ENCODE measurements at places on chromosomes 3 and 15.

DNA sequence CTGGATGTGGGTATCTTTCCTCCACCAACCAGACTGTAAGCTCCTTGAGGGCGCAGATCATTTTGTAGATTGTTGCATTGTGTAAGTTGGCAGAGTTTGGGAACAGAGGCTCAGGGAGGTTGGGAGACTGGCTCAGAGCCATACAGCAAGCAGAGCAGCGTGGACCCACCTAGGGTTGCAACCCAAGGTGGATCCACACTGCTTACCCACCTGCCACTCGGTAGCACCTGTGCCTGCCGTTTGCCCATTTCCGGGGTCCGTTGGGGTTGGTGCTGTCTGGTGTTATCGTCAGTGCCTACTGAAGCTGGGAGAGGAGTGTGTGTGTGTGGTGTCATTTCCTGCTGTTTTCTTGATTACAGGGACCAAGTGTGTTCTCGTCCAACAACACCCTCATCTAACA is 19.0 kb downstream of the SMAD6 start:
- DNase-seq = no peak

DNA sequence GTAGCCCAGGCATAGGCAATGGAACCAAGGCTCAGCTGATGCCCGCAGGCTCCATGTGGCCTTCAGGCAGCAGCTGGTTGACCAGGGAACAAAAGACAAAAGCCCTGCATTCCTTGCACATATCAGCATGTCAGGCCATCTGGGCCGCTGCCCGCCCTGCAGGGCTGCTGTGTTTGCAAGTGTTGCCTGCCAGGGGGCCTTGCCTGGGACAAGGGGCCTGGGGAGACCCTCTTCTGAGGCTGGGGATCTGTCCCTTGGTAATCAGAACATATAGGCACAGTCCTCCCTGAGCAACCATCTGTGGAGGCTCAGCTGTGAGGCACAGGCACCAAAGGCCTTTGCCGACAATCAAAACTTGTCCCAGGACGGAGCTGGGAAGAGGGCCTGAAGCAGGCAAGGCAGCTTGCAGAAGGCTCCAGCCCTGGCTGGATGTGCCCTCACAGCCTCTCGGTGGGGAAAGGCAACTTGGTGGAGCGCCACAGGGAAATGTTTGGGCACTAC is 138.2 kb downstream of the TPRA1 start:
- peak; percentile 74 for DNase-seq

DNA sequence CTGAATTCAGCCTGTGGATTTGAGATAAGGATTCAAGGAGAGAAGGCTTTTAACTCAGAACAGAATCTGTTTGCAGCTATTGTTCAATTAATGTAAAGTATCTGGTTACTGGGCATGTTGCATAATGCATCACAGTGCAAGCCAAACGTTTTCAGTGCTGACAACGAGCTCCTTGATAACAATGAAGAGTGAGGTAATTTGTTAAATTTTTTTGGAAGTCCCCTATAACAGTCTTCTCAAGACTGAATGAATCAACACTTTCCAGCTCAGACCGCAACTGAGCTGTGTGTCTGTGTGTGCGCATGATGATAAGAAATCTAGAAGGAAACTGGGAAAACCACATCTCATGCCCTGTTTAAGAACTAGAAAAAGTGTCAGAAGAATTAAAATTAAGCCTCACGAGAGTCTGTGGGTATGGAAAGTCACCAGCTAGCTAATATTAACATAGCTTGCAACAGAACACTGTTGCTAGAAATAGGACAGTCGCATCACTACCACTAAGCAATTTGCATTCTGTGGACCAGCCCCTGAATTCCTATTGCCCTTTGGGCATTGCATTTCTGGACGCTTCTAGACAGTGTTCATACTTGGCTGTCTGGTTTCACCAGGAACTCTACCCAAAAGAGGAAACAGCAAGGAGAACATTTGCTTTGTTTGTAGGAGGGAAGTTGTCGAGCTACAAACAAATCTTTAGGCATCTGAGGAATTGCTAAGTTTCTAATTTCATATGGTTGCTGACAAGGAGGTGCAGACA is 43.7 kb upstream of the ATP2C1 start:
- DNase-seq = no peak

DNA sequence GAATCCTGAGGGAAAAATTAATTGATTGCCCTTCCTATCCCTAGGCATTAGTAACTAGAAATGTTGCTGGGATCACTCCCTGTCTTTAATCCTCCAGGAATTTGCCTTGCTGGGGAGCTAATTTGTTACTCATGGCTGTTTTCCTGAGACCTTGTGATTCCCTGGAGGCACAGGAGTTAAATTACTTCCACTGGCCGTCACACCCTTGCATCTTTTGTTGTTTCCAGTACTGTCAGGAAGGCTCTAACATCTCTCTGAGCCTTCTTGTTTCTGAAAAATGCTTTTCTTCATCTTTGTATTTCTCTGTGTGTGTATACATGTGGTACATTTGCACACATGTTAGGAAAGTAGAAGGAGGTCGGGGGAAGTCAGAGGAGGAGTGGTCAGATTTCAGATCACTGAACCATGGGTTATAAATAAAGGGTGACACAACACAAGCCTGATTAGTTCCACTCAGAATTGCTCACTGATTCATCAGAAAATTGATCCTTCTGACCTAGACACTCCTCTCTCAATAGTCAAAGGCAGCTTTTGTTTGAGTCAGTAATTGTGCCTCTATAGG is 23.5 kb upstream of the LRRFIP2 start:
- no peak for DNase-seq

- DNase-seq = no peak
Measured at GRCh38 chr3:180828001-180828720, 84.3 kb upstream of the FXR1 start.

DNA sequence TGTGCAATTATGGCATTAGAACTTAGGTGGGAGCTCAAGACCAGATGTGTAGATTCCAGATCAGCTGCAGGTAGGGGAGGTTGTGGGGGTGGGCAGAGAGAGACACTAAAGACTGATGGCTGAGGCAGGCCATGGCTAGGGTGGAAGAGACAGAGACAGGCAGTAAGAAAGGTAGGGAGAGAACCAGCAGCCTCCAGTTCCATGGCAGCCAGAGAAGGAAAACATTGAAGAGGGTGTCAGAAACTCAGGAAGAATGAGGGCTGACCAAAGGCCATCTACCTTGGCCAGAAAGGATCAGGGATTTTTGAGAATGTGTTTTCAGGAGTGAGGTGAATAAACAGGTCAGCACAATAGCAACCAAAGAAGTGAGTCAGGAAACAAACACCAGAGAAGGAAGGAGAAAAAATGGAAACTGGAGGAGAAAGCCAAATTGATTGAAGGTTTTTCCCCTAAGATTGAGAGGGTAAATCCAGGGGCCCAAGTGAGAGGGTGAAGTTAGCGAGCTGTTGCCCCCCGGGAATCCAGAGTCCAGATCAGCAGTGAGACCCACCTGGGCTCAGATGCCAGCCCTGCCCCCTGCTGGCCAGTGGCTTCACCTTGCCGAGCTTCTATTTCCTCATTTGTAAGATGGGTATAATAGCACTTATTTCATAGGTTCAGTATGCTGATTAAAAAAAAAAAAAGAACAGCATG is 41.0 kb downstream of the ABHD2 start:
- DNase-seq = peak; percentile 64

GRCh38 chr3:179174316-179174715 is 26.2 kb downstream of the PIK3CA start:
- DNase-seq = no peak

DNA sequence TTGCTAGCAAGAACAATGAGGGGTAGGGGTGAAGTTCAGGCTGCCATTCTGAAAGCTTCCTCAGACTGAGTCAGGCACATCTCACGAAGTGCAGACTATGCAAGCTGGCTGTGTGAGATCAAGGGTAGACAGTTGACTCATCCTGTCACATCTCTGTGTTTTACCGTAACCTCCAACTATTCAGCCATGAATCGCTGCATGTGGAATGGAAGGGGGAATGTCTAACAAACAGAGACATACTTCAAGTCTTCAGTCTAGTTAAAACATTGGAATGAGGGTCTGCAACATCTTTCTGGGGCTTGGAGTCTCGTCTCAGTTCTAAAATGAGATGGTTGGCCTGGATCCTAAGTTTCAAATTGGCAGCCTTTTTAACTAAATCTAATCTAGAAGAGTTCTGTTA is 25.9 kb downstream of the AGTR1 start:
- DNase-seq = no peak

DNA sequence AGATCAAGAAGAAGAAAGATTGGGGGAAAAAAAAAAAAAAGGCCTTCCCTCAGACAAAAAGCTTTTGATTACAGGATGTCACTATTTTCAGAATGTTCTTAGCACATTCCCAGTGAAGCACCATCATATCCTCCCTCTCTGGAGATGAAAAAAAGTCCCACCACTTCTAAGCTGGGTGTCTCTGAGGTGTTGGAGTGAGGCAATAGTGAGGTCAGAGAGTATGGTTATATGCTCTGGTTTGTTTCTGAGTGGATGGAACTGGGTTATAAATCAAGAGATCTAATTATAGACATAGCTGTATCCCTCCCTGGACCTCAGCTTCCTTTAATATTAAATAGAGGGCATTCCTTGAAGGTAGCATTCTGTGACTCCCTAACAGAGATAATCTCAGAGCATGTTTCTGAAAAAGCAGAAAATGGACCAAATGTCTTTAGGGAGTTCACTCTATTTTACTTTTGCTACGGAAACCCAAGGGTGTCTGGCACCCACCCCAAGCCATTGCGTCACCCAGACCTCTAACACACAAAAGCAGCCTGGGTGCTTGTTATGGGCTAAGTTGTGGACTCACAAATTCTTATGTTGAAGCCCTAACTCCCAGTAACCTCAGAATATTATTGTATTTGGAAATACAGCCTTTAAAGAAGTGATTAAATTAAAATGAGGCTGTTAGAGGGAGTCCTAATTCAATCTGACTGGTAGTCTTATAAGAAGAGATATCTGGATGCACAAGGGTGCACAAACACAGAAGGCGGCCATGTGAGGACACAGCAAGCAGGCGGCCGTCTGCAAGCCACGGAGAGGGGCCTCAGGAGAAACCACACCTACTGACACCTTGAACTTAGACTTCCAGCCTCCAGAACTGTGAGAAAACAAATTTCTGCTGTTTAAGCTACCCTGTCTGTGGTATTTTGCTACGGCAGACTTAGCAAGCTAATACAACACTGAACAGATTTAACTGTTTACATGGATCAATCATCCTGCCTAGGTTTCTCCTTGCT is 81.5 kb downstream of the MB21D2 start:
- DNase-seq = no peak

DNA sequence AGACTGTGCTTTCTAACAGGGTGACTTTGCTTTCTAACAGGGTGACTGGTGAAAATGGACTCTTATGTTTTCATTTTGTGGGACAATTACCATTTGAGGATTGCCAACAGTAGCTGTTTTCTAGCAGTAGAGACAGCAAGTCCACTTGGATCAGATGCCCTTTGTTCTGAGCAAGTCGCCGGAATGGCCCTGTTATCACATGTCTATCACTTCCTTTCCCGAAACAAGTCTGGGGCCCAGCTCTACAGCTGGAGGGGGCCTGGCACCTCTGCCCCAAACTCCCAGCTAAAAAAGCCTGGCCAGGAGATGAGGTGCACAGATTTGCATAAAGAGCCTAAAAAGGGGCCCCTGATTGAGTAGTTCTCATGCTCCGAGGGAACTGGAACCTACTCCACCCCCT is 44.6 kb downstream of the THBS1 start:
- no peak for DNase-seq

GRCh38 chr3:175105066-175105465 is 245.9 kb downstream of the NAALADL2 start:
- DNase-seq = no peak

- no peak for DNase-seq
Measured at GRCh38 chr15:31262143-31262530, 64.5 kb upstream of the KLF13 start.

GRCh38 chr15:39409876-39410530 is 170.9 kb upstream of the THBS1 start:
- DNase-seq = no peak

DNA sequence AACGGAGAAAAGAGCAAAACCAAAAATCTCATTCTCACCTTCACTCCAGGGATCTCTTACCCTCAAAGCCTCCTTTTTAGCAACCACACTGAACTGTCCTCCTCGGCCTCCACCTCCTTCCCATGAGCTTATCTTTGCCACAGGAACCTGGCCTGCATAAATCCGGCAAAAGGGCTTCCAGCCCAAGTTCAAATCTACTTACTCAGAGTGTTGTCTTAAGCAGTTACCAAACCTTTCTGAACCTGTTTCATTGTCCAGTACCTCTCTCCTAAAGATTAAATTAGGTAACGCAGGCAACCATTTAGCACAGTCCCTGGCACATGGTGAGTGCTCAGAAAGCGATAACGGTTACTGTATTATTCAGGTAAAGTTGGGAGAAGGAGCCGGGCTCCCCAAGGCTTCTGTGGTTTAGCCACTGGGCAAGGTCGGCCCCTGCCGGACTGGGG is 777 bp downstream of the CIB1 start:
- no peak for DNase-seq

DNA sequence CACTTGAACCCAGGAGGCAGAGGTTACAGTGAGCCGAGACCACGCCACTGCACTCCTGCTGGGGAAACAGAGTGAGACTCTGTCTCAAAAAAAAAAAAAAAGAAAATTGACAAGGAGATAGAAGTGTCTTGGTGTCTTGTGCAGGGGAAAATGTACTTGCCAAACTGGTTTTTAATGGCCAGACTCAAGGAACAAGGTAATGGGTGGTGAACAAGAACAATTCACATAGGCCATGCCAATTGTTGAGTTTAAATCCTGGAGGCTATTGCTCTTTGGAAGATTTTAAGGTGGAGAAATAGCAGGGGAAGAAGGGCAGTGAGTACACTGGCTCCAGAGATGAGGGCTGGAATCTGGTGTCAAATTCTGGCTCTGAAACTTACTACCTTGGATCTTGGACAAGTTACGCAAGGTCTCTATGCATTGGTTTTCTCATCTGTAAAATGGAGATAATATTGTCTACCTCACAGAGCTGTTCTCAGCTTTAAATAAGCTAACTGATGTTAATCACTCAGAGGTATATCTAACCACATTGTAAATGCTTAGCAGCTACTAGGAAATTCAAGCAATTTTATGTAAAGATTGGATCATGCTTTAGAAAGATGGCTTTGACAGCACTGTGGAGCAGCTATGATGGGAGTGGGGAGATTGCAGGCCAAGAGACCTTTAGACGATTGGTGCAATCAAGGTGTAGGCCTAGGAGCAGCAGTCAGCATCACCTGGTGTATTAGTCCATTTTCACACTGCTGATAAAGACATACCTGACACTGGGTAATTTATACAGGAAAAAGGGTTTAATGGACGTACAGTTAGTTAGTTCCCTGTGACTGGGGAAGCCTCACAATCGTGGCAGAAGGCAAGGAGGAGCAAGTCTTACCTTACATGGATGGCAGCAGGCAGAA is 78.3 kb downstream of the B3GALNT1 start:
- no peak for DNase-seq

GRCh38 chr3:69751074-69751476 is 11.8 kb downstream of the MITF start:
- DNase-seq = no peak

GRCh38 chr15:29451201-29451781 is 181.7 kb upstream of the NSMCE3 start:
- DNase-seq = peak; percentile 70

GRCh38 chr3:66499881-66500575 is 794 bp downstream of the LRIG1 start:
- DNase-seq = peak; percentile 73

GRCh38 chr3:127610105-127610504 is 11.9 kb downstream of the MCM2 start:
- DNase-seq = no peak

GRCh38 chr3:107523539-107524325 is 970 bp downstream of the BBX start:
- DNase-seq = no peak

GRCh38 chr3:55159016-55159415 is 231.2 kb upstream of the LRTM1 start:
- no peak for DNase-seq

- no peak for DNase-seq
Measured at GRCh38 chr15:60421544-60421943, 23.8 kb upstream of the ANXA2 start.

- DNase-seq = no peak
Measured at GRCh38 chr15:86690566-86690965, 610.9 kb downstream of the AGBL1 start.

All from glutamatergic neuron (in vitro differentiated cells).